ENCODE measurements at places on chromosomes 6 and 20. TPM values are rescaled to one million over a fixed set of nuclear protein-coding genes. Genes with fewer than 3 reads are reported as not detected.

The PRND gene
- not detected for total RNA-seq

The CASS4 gene
- not detected for total RNA-seq

DNA sequence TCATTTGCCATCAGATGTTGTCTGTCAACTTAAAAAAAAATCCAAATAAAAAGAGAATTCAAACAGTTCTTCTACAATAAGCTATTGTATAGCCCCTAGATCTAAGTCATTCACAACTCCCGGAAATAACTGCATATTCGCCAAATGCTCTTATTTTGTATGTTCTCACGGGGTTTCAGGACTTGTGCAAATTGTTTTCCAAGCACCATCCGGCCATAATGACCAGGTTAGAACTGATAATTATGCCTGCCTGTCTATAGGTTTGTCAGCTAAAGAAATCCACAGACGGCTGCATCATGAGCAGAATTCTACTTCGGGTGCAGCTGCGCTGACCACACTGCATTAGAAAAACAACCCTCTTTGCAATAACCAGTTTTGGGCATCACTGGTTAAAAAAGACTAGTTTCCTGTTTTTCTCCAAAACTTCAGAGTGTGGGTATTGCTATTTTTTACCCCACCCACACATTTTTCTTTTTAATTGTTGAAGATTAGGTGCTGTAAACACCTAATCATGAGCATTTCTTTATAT, 87.7 kb downstream of the HIVEP2 start:
- no peak for DNase-seq

- DNase-seq: no peak
Measured at GRCh38 chr6:161279677-161280415, 6.0 kb upstream of the AGPAT4 start.

GRCh38 chr20:35156978-35157377, 9.8 kb upstream of the EDEM2 start:
- DNase-seq: no peak
